ENCODE measurements at places on chromosomes 16 and 17.

DNA sequence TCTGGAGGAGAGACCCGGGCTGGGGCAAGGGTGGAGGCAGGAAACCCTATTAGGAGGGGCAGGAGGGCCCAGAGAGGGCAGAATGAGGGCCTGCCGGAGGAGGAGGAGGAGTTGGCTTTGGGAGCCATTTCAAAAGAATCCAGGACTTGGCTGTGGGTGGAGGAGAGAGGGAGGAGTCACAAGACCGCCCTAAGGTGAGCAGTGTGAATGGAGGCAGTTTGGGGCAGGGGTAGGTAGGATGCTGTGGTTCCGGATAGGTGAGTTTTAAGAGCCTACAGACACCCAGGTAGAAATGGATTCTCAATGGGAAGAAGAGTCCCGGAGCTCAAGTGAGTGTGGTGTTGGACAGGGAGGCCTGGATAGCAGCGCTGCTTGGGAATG is 80.3 kb downstream of the ARHGAP23 start:
- no peak for DNase-seq

DNA sequence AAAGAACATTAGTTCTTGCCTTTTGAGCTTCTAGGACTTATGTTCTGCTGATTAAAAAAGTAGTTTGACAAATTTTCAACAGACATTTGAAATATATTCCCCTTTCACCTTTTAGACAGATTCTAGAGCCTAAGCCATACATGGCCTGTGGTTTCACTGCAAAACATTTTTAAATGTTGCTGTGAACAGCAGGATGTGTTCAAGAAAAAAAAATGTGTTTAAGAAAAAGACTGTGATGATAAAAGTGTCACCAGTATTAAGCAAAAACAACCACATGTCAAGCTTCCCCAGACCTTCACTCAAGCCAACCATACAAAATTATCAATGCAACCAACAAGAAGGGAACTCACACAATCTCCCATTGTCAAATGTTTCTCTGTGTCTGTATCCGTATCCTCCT is 103.5 kb downstream of the SYCE1L start:
- no peak for DNase-seq

- DNase-seq, result no peak
Measured at GRCh38 chr17:41424111-41424635, at the start of gene KRT37. TSS of gene KRT37 (minus strand) at chr17:41424585. CDS start at chr17:41424523, 62 bp downstream.

GRCh38 chr17:38881600-38882191 is 11.8 kb downstream of the LASP1 start:
- no peak for DNase-seq

GRCh38 chr17:73390851-73391250 is 79.0 kb upstream of the CDC42EP4 start:
- DNase-seq, result no peak

- DNase-seq, result no peak
Measured at GRCh38 chr17:21194226-21194625, 19.7 kb downstream of the TMEM11 start.
